Stimulated activated CD4-positive, alpha-beta T cell treated with anti-CD3 and anti-CD28 coated beads, Interleukin-15, amount 100 ng/mL, for 1 hour (primary cell): ENCODE measurements at places on chromosomes 1 and 21.

DNA sequence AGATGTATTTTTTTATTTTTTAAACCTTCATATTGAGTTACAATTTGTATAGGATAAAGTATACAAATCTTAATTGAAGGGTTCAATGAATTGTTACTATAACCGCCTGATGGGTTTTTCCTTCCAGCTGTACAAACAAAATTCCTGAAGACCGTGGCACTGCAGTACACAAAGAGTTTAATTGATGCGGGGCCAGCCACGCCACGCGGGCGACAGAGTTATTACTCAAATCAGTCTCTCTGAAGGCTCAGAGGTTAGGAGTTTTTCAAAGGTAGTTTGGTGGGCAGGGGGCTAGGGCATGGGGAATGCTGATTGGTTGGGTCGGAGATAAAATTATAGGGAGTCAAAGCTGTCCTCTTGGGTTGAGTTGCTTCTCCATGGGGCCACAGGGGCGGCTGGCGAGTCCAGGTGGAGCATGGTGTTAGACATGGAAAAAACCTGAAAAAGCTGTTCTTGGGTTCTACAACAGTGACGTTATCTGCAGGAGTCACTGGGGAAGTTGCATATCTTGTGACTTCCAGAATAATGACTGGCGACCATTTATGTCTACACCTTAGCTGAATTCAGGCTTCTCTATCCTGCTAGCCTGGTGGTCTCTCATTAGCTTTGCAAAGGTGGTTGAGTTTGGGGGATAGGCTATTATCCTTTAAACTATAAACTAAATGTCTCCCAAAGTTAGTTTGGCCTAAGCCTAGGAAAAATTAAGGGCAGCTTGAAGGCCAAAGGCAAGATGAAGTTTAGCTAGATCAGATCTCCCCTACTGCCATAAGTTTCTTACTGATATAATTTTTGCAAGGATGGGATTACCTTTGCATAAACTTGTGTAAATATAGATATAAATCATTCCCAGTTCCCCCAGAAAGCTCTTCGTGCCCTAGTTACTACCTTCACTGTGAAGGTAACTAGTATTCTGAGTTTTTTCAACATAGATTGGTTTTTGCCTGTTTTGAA, 13.0 kb upstream of the TMEM9 start:
- no peak for DNase-seq

DNA sequence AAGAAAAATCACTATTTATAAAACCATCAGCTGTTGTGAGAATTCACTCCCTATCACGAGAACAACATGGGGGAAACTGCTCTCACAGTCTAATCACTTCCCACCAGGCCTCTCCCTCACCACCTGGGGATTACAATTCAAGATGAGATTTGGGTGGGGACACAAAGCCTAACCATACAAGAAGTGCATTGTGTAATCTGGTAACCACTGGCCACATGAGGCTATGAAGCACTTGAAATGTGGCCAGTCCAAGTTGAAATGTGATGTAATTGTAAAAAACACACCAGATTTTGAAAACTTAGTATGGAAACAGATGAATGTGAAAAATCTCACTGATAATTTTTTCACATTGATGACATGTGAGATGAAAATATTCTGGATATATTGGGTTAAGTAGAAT, 293.8 kb downstream of the TTLL7 start:
- DNase-seq = no peak

DNA sequence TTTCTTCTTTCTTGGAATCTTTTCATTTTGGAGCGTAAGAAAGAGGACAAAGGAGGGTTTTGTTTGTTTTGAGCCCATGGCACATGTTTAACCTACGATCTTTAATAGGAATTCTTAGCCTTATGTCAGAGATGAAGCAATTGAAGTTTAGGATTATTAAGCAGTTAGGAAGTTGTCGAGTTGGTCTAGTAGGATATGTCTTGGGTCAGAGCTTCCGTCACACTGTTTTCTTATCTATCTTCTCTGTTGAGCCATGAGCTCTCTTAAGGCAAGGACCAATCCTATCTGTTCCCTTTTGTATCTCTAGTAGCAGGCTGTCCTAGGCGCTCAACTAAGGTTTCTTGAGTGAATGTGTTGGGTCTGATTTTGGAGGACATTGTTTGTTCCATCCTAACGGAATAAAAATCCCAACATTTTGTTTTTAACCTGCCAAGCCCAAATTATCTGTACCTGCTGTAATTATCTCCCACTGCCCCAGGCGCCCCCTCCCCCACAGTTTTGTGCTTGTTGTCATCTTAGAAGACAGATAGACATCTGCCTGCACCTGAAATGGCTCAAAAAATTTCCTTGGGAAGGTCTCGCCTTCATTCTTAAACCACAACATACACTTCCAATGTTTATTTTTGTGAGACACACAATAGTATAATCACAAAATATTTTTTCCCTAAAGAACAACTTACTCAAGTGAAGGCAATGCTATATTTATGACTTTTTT, 95.3 kb upstream of the GADD45A start:
- no peak for DNase-seq

GRCh38 chr1:39677645-39678044, 5.7 kb upstream of the NT5C1A start:
- DNase-seq = no peak

GRCh38 chr1:192566657-192567056, 8.9 kb upstream of the RGS1 start:
- DNase-seq = no peak

GRCh38 chr1:41558761-41559171, 74.3 kb upstream of the EDN2 start:
- DNase-seq = no peak

DNA sequence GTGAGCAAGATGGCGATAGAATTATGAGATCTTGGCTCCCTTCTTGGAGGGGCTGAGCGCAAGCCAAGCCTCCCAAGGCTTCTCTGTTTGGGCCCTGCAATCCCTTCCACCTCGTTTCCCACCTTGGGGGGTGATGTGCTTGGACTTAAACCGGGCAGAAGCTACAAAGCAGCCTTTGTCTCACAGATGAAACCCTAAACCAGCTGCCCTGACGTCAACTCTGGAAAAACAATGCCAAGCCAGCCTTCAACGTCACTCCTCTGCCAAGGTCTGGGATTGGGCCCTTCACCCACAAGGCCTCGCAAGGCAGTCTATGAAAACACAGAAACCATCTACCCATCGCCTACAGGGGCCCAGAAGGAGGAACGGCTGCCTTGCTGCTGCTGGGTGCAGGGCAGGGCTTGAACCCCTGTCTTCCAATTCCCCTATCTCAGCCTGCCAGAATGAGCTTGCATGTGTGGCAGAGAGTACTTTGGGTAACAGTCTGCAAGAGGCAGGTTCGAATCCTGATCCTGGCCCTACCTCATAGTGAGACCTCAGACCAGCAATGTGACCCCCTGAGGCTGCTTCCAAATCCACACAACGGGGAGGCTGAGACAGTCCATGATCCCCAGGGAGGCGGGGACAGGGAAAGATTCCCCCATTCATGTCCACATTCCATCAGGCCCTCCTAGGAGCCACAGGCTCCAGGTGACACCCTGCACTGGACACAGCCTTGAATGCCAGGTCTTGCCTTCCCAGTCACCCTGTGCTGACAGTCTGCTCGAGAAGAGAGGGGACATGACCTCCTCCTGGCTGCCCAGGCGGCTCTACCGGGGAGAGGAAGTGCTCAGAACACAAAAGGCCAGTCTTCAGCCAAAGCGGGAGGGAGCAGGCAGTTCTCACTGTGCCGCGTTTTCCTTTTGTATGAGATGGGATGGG, 15.0 kb downstream of the IFFO2 start:
- DNase-seq = no peak

GRCh38 chr1:205261946-205262691, 34.4 kb downstream of the TMCC2 start:
- no peak for DNase-seq

DNA sequence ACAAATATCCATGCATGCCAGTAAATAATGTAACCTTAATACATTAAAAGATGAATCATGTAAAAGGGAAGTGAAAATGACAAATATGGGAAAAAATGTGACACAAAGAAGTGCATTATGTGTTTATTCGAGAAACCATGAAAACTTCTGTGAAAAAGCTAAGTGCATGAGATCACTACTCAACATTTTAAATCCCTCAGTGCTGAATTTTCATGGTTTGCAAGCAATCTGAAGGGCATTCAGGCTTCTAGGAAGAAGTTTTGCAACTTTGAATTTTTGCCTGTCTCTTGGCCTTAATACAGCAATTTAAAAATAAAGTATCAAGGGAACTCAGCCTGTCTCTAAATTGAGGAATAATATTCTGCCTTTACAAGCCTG, 78.2 kb downstream of the MAP3K7CL start:
- no peak for DNase-seq

DNA sequence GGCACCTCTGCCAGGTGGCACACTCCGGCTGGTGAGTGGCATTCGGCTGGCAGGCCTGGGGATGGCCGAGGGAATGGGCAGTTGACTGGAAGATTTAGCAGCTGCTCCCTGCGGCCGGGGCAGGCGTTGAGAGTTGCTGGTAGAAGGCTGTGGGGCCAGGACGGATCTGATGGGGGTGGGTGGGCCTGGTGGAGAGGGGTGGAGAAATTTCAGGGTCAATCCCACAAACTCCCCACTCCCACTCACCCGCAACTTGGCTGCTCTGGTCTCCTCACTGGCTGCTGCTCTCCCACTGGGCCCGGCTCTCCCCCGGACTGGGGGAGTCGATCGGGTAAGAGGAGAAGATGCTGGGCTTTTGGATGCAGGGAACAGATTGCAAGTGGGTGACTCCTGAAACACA, 2.1 kb downstream of the PSRC1 start:
- DNase-seq = no peak

DNA sequence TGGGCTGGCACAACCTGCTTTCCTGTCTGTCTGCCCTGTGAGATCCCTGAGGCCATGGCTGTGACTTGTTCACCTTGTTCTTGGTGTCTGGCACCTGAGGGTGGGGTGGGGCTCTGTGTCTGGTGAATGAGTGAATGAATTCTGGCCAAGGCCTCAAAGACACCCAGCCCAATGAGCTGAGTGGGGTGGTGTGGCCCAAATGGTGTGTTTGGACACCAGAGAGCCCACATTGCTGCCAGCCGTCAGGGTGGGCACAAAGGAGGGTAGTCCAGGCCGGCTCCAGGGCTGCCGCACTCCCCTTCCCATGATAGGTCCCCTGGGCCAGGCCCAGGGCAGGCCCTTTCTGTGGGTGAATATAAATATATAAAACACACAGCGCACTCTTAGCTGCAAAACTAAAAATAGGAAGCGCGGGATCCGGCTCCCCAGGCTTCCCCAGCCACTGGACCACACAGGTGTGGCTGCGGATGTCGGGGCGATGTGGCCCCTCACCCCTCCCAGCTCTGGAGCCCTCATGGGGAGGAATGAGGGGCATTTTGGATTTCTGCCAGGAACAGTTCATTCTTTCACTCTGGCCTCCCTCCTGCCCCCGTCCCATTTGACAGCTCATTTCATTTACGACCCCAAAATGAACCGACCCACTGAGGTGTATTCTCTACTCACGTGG, 33.3 kb downstream of the RUNX3 start:
- DNase-seq = no peak
